Cardiac fibroblast (primary cell): ENCODE measurements at places on chromosomes 7 and 10.

GRCh38 chr10:124159153-124159552, 65.8 kb upstream of the CHST15 start:
- DNase-seq, result no peak

GRCh38 chr7:141355032-141355431, 196.2 kb upstream of the AGK start:
- DNase-seq, result peak; percentile 29

- no peak for DNase-seq
These were observed 200.0 kb upstream of the AGK start for GRCh38 chr7:141351175-141351574.

DNA sequence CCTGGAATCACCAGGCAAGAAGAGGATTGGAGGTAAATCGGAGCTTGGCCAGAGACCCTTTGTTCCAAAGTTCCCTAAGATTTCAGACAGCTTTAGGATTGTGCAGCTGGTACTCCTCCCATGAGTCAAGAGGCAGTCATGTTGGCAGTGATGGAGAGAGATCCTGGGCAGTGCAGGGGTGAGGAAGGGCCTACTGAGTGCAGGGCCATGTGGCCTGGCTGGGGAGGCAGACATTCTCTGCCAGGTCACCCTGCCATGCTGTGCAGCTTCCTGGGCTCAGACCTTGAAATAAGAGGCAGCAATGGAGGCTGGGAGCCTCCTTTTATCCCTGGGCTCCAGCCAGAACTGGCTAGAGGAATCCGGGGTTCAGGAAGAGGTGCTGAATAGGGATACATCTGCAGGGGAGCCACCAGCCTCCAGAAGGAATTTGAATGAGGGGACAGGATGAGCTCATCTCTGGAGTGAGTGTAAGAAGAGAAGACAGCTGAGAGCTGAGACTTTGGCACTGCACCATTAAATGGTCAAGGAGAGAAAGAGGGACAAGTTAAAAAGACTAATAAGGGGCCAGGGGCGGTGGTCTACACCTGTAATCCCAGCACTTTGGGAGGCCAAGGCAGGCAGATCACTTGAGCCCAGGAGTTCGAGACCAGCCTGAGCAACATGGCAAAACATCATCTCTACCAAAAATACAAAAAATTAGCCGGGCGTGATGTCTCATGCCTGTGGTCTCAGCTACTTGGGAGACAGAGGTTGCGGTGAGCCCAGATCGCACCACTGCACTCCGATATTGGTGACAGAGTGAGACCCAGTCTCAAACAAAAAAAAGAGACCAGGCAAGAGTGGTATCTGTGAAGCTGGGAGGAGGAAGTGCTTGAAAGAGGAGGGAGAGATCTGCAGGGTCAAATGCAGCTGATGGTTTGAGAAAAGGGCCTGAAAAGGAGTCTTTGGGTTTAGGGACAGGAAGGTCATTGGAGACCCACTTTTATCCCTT, 12.0 kb downstream of the SFTPD start:
- no peak for DNase-seq

DNA sequence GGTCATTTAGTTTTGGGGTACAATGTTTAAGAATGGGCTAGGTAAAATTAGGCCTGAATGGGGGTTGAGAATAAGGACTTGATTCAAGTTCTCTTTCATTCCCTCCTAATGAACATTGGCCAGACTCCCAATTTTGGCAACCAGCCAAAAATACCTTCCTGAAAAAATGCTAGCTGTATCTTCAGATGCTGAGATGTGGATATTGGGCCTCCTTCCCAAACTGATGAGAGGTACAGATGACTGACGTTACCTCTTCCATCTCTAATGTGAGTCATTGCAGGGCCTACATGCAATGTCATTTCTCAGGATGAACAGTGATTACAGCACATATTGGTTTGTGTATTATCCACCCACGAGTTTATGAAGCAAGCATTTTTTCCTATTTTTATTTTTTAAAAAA, 151.6 kb downstream of the SND1 start:
- DNase-seq, result no peak

GRCh38 chr7:132168239-132168638, 408.0 kb downstream of the PLXNA4 start:
- DNase-seq, result no peak

DNA sequence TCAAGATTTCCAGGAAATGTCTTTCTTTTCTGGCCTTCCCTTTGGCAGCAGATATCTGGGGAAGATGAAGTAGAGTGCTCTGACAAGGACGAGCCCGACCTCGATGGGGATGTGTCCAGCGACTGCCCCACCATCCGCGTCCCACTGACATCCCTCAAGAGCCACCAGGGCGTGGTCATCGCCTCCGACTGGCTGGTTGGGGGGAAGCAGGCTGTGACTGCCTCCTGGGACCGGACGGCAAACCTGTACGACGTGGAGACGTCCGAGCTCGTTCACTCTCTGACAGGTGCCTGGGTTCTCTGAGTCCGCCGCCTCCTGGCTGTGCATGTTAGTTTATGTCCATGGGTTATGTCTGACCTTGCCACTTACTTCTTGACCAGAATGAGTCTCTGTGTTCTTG, 47.4 kb downstream of the WDR37 start:
- DNase-seq, result no peak

- DNase-seq, result peak; percentile 55
These were observed 4.9 kb downstream of the COL17A1 start for GRCh38 chr10:104080762-104081161.

GRCh38 chr7:120079704-120080103, 193.3 kb upstream of the KCND2 start:
- no peak for DNase-seq

DNA sequence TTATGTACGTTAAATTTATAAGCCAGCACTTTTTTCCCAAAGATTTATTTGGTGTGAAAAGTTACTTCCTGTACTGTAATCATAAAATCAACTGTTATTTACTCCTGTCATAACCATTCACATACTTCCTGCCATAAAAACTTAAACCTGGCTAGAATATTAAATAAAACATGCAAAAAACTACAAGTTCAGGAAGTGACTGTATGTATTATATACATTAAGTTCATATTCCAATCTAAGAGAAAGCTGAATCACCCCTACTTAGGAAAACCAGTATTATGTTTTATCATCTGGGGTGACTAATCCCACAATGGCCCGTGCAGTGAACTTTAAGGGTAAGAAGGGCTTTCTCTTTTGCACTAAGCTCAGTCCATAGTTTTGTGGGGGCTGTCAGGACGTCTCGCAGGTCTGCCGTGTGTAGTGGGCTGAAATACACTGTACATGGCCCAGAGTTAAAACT, 183.7 kb upstream of the KLF14 start:
- DNase-seq, result no peak
